ENCODE measurements at places on chromosomes 11 and 22.

DNA sequence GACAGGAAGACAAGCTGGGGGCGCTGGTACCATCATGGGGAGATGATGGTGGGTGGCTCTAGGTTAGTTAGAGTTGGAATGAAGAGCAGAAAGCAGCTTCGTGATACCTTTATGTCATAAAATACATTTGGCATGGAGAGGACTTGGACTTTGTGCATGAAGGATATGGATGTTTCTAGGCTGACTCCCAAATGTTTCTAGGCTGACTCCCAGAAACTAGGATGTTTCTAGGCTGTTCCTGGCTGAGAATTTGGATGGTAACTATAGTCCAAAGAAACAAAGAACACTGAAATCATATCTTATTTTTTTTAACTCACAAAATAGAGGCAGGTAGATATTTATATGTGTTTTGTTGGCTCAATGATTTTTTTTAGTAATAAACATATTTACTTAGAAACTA lies 89.4 kb upstream of the VPREB1 start:
- no peak for DNase-seq

DNA sequence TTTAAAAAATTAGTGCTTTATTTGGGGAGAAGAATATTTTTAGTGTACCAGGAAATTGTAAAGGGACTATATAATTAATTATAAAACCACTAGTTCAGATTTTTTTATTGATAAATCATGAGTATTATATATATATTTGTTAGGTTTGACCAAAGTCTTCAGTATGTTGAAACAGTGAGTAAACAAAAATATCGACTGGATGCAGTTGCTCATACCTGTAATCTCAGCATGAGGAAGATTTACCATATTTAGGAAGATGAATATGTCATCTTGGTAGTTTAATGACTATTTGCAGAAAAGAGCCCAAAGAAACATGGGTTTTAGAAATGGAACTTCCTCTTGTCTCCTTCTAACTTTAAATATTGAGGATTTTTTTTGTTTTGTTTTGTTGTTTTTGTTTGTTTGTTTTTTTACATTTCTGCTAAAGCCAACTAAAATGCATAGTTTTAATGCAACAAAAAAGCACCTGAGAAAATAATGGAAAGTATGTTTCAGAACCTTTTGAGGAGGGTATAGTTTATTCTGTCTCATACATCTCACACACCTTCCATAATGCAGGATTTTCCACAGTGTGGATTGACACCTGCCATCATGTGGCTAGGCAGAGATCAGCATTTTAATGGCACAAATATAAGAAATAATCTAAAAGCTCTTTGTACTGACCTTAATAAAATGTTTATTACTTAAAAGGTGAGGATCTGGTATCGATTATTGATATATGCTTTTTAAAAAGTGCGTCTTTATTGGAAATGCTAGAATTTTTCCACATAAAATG lies 114.3 kb downstream of the ARHGAP42 start:
- DNase-seq: no peak

- no peak for DNase-seq
Observed at GRCh38 chr11:120337355-120338106, 1.3 kb downstream of the ARHGEF12 start.

DNA sequence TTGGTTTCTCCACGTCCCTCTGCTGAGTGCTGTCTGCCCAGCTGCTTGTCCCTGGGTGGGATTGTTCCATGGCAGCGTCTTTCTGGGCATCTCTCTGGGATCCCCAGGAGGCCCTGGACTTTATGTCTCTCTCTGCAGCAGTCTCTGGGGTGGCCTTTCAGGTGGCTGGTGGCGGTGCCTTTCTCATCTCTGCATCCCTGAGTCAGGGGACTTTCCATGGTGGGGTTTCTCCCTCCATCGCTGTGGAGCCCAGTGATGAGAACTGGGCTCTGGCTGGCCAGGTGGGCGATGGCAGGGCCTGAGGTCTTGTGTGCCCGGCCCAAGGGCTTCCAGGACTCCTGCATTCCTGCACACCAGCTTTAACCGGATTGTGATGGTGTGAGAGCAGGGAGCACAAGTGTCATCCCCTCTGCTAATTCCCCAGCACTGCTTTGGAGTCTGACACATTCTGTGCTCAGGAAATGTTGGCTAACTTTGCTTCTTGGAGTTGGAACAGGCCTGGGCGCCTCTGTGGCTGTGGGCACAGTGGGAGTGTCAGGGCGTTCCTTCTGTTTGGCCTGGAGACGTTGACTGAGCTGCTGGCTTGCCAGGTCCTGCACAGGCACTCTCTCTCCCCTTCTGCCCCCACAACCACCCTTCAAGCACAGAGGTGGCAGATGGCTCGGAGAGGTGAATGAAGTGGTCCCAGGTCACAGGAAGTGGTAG lies 27.9 kb downstream of the FAM83F start:
- no peak for DNase-seq

- DNase-seq: no peak
Observed at GRCh38 chr11:44008698-44009097, 39.1 kb upstream of the ACCSL start.

- DNase-seq: no peak
Observed at GRCh38 chr11:46345881-46346484, 1.3 kb upstream of the DGKZ start.

GRCh38 chr11:36822829-36823228 lies 224.8 kb upstream of the RAG2 start:
- DNase-seq: no peak

- no peak for DNase-seq
Observed at GRCh38 chr11:92384802-92385201, 160.2 kb downstream of the FAT3 start.

GRCh38 chr11:3128356-3129180 lies 36.5 kb downstream of the OSBPL5 start:
- DNase-seq: no peak

GRCh38 chr11:105407101-105407500 lies 202.8 kb upstream of the GRIA4 start:
- no peak for DNase-seq

- DNase-seq: no peak
Observed at GRCh38 chr22:26677217-26677616, 19.8 kb downstream of the MIAT start.

- no peak for DNase-seq
Observed at GRCh38 chr11:41175304-41175972, 284.0 kb downstream of the LRRC4C start.

- DNase-seq: no peak
Observed at GRCh38 chr22:43541462-43542407, 129.9 kb downstream of the MPPED1 start.

- no peak for DNase-seq
Observed at GRCh38 chr11:12860827-12861226, 148.3 kb upstream of the RASSF10 start.

- DNase-seq: peak; percentile 11
Observed at GRCh38 chr22:30694640-30695350, at the start of gene OSBP2. OSBP2 (plus strand) TSS chr22:30694874; CDS start chr22:30694910, 36 bp downstream.

- DNase-seq: no peak
Observed at GRCh38 chr11:5581014-5581413, 337 bp downstream of the OR52B6 start.

DNA sequence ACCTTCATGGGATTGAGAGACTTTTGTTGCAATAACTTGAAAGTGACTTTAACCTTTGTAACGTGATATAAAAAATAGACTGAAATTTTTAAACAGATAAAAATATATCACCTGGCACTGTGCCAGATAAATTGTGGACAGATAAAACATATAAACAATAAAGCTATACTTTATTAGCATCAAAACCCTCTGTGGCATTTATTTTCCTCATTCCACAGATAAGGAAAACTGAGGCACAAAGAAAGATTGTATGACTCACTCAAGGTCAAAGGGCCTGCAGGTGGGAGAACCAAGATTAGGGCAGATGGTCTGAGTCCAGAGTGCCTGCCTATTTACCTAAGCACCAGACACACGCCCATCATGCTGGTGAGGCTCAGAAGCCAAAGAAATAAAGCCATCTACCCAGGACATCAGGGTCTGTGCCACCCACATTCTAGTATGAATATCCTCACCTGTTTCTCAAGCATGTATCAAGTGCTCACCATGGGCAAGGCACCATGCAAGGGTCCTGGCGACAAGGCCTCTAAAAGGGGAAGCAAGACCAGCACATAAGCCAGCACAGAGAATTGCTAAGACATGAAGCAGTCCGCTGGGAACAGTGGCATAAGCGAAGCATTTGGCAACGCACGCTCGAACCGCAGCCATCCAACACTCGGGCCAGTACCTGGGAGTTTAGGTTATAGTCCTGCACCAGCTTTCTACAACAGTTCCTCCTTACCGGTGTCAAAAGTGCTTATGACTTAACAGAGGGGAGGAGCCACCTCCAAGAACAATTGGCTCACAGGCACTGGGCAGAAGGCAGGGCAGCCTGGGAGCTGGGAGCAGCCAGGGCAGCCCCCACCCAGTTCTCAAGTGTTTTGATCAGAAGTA lies 17.6 kb downstream of the MYH9 start:
- no peak for DNase-seq

DNA sequence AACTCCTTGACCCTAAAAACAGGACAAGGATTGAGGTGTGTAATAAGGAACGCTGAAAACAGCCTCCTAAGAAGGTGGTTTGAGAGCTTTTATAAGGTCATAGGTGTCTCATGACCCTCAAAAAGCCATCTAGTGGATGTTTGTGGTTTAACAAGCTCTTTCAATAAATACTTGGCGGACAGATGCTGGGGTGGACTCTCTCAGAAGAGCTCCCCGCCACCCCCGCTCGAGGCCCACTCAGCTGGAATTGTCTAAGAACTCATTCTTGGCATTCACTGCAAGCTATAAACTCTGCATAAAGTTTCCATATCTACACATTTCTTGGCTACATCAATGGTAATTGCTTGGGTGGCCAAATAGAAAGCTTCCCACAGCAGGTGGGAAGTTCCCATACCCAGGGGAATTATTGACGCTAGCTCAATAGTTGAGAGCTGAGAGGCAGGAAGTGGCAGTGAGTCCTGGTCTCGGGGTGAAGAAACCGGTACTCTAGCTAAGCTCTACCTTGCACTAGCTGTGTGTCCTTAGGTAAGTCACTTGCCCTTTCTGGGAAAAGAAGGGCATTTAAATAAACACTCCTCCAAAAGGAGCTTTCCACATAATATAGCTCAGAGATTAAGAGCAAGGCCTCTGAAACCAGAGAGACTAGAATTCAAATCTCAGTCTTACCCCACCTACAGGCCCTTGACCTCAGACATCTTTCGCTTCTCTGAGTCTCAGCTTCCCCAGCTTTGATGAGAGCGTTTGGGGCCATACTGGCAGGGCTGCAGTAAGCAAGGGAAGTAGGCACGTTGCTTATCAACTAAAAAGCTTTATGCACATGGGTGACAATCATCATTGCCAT lies 6.4 kb downstream of the MS4A15 start:
- no peak for DNase-seq

DNA sequence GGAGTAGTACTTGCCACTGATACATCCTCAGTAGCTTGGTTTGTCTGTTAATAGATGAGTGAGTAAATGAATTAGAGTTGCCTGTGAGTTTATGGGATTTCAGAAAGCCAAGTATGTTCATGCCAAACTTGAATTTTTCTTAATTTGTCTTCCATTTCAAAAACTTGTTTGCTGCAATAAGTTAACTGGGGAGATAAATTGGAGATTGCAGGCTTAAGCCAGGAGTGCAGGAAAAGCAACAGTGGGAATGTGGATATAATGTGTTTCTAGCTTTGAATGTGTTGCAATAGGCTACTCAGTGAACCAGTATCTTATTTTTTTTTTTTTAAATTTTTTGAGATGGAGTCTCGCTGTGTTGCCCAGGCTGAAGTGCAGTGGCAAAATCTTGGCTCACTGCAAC lies 8.2 kb downstream of the OSBP2 start:
- DNase-seq: no peak

- DNase-seq: no peak
Observed at GRCh38 chr11:126268361-126268707, 361 bp downstream of the SRPRA start.

GRCh38 chr22:37654563-37655251 lies 3.8 kb upstream of the PDXP start:
- no peak for DNase-seq

DNA sequence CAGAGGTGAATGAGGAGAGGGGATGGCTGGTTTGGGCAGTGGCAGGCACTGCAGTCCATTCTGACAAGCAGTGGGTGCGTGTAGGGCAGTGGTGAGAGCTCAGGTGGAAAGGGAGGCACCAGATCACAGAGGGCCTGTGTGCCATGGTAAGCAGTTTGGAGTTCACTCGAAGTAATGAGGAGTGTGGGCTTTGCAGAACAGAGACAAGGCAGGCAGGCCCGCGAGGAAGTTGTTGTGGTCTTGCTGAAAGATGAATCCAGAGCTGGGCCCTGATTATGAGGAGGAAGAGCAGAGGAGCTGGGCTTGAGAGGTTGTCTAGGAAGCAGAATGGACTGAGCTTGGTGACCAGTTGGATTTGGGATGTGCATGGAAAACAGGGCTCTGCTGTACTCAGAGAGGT lies 1.6 kb upstream of the DNAJB13 start:
- no peak for DNase-seq

DNA sequence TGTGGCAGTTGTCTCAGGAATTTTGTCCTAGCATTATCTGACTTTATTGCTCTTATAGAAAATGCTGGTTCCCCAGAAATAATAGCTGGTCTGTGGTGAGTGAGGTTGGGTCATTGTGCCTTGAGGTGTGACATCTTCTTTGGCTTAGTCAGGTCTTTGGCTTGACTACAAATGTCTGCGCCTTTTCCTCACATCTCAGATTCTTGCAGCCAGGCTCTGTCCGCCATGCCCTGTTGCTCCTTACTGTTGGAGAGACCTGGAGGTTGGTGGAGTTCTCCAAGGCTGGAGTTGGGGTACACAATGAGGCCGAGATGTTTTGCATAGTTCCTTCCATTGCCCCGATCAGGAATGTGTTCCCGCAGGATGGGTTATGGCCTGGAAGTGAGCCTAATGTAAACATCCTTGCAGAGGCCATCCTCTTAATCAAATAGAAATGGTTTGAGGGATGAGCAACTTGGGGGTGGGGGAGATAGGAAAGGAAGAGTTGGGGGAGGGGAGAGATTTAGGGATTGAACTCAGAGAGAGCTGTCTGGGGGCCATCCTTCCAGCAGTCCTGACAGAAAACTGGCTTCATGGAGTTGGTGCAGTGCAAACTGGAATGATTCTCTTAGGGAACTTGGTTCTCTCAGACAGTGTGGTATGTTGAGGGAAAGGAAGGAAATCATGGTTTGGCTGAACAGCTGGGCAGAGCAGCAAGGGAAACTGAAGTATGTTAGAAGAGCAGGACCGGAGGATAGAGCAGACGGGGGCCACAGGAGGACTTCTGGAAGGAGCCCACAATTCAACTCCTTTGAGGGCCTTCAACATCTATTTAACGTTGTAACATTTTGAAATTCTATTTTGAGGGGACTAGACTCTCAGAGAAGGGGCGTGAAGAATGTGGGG lies 49.9 kb downstream of the ZBTB16 start:
- DNase-seq: no peak

- DNase-seq: no peak
Observed at GRCh38 chr11:22785251-22785650, 44.4 kb downstream of the SVIP start.

GRCh38 chr11:14672635-14673034 lies 29.0 kb downstream of the PDE3B start:
- no peak for DNase-seq
